Stimulated activated CD8-positive, alpha-beta memory T cell treated with anti-CD3 and anti-CD28 coated beads, Interleukin-4, amount 100 ng/mL, for 1 hour (primary cell): ENCODE measurements at places on chromosomes 12 and 14.

DNA sequence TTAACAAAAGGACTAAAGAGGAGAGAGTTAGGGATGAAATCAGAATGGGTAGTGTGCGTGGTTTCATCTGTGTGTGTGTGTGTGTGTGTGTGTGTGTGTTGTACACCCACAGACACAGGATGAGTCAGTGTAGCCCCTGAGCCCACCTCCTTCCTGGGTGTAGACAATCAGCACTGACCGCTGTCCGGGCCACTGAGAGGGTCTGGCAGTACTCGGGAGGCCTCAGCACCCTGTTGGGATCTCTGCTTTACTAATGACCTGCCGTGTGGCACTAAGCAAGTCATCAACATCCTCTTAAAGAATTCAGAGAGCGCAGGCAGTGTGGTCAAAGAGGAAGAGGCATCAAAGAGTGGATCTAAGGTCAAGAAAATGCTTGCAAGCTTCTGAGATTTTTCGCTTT is 112.6 kb downstream of the PRMT8 start:
- no peak for DNase-seq

GRCh38 chr12:20345866-20346265 is 22.5 kb upstream of the PDE3A start:
- DNase-seq, result no peak

- DNase-seq, result no peak
These were observed 3.1 kb downstream of the MON2 start for GRCh38 chr12:62469704-62470103.

GRCh38 chr14:104371917-104372316 is 207.6 kb upstream of the C14orf180 start:
- no peak for DNase-seq

DNA sequence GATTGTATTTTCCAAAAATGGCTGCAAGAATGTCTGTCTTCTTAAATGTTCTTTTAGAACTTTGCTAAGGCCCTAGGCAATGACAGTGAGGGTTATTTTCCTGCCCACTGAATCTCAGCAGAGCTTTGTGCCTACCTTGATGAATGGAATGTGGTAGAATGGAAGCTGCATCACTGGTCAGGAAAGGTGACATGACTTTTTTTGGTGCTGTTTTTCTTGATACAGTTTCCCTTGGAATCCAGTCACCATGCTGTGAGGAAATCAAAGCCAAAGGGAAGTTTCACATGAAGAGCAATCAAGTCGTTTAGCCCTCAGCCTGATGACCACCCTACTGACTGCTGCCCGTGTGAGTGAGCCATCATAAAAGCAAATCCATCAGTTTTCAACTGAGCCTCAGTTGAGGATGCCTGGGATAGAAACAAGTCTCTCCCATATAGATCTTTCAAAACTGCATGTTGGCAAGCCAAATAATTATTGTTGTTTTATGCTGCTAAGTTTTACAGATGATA is 886.0 kb upstream of the FBXO33 start:
- DNase-seq, result no peak

GRCh38 chr14:99524091-99524661 is 43.0 kb downstream of the CCNK start:
- DNase-seq, result no peak

DNA sequence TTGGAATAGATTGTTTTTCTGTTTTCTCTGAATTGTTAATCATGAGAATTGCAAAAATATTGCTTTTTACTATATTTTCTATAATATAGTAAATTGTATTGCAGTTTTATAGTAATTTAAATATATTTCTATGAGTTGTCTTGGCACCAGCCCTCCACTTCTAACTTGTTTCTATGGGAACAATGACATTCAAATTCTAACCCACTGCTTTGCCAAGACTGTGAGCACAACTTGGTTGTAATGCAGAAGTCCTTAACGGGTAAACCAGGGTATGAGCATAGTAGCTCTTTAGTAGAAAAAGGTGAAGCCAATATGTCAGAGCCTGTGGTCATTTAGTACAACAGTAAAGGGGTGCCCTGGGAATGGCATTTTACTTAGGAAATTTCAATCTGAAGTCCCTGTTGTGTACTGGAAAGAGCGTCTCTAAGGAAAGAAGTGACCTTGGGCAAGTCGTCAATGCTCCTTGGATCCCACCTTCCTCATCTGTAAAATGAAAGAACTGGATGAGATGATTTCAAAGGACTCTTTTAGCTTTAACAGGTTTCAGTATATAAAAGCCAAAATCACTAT is 283.3 kb downstream of the ATP23 start:
- no peak for DNase-seq

DNA sequence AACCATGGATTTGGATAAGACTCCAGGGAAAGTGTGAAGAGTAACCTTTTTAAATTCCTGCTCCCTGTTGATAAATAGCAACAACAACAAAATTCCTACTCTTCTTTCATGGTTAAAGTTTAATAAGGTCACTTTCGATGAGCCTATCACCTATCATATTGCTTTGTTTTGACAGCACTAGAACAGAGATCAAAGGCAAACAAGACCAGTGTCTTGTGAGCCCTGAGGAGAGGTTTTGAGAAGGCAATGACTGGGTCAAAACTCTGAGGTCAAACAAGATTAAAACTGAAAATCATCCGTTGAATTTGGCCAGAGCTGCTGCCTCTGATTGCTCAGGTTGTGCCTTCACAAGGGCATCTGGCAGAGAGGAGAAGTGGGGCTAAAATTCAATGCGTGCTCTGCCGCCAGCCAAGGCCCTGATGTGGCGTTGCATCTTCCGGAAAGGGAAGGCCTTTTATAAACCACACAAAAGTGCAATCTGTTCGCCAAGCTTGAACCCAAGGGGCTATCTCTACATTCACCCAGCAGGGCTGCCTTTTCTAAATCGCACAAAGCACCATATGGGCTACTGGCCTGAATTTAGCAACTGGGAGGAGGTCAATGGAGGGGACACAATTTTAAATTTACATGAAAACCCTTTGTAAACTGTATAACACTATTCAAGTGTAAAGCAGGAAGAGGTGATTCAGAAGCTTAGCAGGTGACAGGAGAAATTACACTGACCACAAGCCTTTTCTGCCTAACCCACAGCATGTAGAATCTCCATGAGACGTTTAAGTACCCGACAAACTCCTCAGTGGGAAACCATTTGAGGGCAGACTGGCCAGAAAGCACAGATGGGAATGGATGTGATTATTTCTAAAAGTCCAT is 140.8 kb downstream of the DAD1 start:
- DNase-seq, result no peak

DNA sequence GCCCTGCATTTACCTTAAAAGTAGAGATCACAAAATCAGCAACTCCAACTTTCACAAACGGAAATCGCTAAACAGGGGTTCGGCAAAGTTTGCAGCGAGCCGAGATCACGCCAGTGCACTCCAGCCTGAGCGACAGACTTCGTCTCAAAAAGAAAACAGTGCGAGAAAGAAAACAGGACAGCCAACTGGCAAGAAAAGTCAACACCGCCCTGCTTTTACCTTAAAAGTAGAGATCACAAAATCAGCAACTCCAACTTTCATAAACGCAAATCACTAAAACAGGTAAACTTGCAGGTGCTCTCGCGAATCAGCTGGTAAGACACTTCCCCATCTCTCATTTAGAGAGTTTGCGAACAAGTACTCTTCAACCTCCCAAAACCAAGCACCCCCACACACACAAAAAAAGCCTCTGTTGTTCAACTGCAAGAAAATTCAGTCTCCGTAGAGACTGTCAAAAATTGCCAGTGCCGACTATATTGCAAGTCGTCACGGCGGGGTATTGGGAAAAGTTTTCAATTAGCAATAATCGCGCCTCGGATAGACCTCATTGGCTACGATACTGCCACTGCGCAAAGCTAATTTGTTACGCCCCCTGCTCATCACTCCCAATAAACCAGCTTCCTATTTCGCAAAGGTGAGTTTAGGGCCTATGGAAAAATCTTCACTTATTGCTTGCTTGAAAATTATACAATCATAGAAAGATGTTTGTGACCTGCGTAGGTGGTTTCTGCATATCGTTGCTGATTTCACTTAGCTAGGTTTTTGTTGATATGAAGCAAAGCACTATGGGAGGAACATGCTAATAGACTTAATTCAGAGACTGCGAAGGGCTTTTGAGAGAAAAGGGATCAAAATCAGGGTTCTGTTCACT is at the start of gene RNU4-1:
Gene RNU4-1 (minus strand): TSS at position 577 of the 871 bp plus-strand sequence.
- DNase-seq, result peak; percentile 62

DNA sequence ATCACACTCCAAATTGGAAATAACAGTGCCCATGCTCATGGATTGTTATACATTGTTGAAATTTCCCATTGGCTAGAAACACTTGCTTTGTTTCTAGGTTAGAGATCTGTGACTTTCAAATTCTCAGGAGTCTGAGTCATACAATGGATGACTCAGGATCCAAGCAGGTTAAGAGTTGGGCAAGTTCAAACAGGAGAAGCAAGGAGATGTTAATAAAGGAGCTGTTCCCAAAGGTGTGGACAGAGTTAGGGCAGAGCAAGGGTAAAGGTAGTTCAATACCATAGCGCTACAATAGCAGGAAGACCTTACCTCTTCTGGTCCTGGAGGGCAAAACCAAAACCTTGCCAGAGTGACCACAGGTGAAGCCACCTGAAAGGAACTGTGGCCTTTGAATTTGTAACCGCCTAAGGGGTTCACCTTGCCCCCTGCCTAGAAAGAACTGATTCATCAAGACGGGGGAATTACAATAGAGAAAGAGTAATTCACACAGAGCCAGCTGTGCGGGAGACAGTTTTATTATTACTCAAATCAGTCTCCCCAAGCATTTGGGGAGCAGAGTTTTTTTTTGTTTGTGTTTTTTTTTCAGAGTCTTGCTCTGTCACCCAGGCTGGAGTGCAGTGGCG is 4.2 kb upstream of the AMN1 start:
- DNase-seq, result no peak

DNA sequence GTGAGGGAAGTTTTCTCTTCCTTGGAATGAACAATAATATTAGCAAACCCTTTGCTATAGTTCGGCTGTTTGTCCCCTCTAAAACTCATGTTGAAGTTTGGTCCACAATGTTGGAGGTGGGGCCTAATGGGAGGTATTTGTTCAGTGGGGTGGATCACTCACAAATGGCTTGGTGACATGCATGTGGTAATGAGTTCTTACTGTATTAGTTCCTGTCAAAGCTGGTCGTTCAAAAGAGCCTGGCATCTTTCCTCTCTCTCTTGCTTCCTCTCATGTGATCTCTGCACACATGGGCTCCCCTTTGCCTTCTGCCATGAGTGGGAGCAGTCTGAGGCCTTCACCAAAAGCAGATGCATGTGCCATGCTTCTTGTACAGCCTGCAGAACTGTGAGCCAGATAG is 13.1 kb upstream of the PPP4R4 start:
- no peak for DNase-seq

- no peak for DNase-seq
These were observed 58.8 kb upstream of the NUDT4 start for GRCh38 chr12:93318720-93319522.

- DNase-seq, result no peak
These were observed 337.6 kb upstream of the FAR2 start for GRCh38 chr12:28811457-28811856.

GRCh38 chr12:29578731-29579130 is 81.2 kb upstream of the OVCH1 start:
- no peak for DNase-seq

- no peak for DNase-seq
These were observed 179.4 kb downstream of the KSR2 start for GRCh38 chr12:117789195-117789912.

DNA sequence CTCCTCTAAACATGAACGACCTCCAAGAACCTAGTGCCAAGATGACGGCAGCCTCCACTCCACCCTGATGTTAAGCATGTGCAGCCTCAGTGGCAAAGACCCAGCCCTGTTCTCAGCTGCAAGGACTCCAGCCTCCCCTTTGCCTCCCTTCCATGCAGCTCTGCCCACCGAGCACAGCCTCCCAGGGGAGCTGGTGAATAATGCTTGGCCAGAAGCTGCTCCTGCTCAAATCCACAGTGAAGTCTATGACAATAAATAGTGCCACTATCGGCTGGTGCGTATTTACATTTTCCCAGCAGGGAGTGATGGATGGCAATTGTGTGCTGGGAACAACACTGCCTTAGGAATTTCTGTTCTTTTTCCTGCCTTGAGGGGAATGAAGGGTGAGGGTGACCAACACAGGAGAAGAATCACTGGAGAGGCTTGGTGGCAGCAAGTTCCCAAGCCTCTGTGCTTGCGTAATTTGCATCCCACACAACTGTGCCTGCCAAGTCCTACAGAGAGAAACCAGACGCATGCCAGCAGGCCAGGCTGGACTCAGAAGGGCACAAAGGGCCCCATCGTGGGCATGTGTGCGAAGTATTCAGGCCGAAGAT is 29.9 kb upstream of the TC2N start:
- no peak for DNase-seq

- no peak for DNase-seq
These were observed 83.7 kb upstream of the RIC8B start for GRCh38 chr12:106690569-106691305.

DNA sequence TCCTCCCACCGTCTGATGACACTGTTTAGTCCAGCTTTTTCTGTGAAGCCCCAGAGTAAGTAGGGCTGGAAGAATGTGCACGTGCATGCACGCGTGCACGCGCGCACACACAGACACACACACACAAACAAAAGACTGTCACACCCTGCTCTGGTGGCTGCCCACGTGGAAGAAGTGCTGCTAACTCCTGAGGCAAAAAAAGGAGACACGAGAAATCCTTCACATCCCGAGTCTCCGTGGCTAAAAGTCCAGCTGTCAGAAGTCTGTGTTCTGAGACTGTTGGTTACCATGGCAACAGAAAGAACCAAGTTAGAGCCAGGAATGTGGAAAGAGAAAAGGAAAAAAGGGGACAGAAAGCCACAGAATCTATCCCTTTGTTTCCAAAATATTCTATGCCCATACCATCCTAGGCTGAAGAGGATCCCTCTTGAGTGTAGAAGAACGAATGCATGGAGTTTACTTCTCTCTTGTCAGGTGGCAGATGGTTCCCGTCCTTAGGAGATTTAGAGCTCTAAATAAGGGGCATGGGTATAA is 1.6 kb upstream of the C12orf71 start:
- DNase-seq, result no peak

DNA sequence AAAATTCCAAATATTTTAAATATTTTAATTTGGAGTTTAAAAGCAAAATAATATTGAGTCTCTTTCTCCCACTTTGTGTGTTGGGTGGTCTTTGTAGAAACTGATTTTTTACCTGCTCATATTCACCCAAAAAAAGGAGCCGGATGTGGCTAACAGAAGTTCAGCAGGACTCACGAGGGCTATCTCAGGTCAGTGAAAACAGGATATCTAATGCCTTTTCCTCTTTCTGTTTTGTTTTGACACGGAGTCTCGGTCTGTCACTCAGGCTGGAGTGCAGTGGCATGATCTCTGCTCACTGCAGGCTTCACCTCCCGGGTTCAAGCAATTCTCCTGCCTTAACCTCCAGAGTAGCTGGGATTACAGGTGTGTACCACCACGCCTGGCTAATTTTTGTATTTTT is 30.8 kb downstream of the COA8 start:
- no peak for DNase-seq

- no peak for DNase-seq
These were observed 34.8 kb downstream of the ATL1 start for GRCh38 chr14:50594577-50595316.
